Activated B cell treated with CpG ODN at 0.5 μM for 24 hours (primary cell): ENCODE measurements at places on chromosomes 16 and 17.

- no peaks in the 10 kb centered on the region for H3K4me1 ChIP-seq
- H3K27me3 ChIP-seq = peaks cover 36% of the 10 kb centered on the region
- no peak overlapping the region for H3K4me3 ChIP-seq
- H3K27ac ChIP-seq = no peak overlapping the region
Measured at GRCh38 chr17:41539071-41539492, 11.0 kb upstream of the KRT19 start.

DNA sequence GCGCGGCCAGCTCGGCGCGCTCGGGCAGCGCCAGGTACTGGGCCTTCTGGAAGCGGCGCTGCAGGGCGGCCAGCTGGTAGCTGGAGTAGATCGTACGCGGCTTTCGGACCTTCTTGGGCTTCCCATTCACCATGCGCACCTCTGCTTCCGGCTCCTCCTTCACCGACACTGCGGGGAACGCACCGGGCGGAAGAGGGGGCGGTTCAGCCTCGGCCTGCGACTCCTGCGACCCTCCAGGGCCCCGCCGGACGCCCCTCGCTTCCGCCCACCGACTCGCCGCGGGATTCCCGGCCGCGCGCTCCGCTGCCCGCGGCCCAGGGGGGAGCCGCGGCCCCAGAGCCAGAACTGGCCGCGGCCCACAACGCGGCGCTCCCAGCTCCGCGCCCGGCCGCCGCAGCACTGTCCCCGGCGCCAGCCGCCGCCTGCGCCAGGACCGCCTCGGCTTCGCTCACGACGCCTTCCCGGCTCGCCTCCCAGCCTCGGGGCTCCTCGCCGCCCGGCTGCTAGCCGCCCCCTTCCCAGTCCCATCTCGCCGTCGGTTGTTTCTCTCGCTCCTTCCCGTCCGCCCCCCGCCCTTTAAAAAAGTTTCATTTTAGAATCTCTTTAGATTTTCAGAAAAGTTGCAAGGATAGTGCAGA lies 1.5 kb downstream of the DLX3 start:
- H3K4me1 ChIP-seq = peaks cover 35% of the 10 kb centered on the region
- peak; percentile 30 for DNase-seq

DNA sequence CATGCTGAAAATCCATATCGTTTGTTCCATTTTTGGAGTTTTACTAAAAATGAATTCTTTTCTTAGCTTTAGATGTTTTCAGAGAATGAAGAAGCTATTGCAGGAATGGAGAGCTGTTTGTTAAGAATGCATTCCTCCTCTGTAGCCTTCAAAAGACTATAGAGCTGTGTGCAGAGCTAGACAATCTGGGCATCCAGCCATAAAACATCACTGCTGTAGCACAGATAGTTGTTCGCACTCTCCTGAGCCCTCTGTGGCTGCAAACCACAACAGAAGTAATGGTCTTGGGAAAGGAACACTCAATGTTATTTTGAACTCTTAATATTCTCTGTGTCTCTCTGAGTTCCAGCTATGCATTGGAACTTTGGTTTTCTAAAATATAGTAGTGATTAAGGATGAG lies 4.9 kb downstream of the TNRC6C start:
- peaks cover 53% of the 10 kb centered on the region for H3K4me1 ChIP-seq
- H3K4me3 ChIP-seq = no peak overlapping the region
- peaks cover 7% of the 10 kb centered on the region for H3K27me3 ChIP-seq
- H3K27ac ChIP-seq = no peak overlapping the region
- H3K36me3 ChIP-seq = peaks cover 2% of the 10 kb centered on the region
- DNase-seq = no peak

DNA sequence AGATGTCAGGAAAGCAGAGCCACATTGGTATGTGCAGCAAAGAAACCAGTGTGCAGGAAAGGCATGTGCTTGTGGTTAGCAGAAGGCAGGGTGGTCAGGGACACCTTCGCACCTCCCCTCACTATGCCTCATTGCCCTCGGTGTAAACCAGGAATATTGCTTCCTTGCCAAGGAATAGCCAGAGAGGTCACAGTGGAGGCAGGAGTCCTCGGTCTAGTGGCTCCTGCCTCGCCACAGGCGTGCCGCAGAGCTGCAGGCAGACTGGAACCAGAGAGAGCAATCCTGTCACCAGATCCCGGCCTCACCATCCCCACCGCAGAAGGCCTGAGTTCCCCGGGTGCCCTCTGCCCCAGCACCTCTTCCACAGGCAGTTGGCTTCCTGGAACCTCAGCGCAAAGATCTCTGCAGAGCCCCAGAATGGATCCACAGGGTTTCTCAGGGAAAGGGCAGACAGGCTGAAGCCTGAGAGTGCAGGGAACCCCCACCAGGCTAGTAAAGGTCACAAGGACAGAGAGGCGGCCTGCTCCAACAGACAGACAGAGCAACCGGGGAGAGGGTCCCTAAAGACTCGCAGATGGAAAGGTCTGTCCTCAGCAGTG lies 21.6 kb downstream of the CCDC182 start:
- no peaks in the 10 kb centered on the region for H3K36me3 ChIP-seq
- H3K4me1 ChIP-seq = peaks cover 30% of the 10 kb centered on the region
- no peak overlapping the region for H3K4me3 ChIP-seq

DNA sequence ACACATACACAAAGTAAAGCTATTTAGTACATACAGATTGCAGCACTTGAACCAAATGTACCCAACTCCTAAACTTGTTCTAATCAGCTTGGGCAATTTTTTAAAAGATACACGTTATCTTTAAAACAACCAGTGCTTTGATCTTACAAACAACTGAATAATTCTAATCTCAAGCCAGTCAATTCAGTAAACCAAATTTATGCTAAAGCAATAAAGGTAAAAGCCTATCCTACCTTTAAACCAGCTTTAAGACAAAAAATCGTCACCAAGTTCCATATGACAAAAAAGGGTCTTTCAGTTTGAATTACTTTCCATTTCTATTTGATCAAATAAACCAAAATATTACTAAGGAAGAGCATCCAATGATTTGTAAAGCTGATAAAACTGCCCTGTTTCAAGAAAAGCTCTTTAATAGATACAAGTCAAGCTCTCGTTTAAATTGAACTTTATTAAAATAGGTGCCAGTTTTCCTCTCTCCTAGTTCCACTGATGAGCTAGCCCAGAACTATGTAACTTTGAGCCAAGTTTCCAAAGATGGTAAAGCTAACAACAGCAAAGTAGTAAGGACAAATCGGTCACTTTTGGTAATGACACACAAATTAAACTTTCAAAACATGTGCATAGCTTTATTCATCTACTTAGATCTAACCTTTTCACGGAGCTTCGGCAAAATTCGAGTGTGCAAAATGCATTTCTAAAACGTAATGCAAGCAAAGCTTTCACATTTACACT lies 10.2 kb downstream of the CRYBA1 start:
- no peaks in the 10 kb centered on the region for H3K27me3 ChIP-seq
- H3K4me3 ChIP-seq = no peak overlapping the region
- no peak overlapping the region for H3K27ac ChIP-seq
- H3K36me3 ChIP-seq = peaks cover 59% of the 10 kb centered on the region

GRCh38 chr17:76544546-76545365 lies 4.9 kb downstream of the PRCD start:
- DNase-seq = no peak
- no peak overlapping the region for H3K4me3 ChIP-seq
- no peaks in the 10 kb centered on the region for H3K36me3 ChIP-seq
- peaks cover 8% of the 10 kb centered on the region for H3K27me3 ChIP-seq
- no peak overlapping the region for H3K27ac ChIP-seq
